Type B pancreatic cell (in vitro differentiated cells): ENCODE measurements at places on chromosomes 6 and 20.

GRCh38 chr6:165653196-165653595 lies 9.8 kb downstream of the PDE10A start:
- peaks cover 7% of the 10 kb centered on the region for H3K27me3 ChIP-seq
- no peaks in the 10 kb centered on the region for H3K36me3 ChIP-seq

DNA sequence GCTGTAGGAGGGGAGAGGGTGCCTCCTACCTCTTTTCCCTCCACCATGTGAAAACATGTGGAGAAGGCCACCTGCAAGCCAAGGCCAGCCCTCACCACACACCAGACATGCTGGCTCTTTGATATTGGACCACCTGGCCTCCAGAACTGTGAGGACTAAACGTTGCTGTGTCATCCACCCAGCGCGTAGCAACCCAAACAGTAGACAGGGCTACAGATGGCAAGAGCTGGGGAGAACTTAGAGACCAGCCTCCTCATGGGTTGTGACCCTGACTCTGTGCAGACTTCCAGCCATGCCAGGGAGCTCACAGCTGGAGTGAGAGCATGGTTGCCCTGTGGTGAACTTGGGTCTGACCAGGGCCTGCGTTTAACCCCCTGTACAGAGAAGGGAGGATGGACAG lies 195.9 kb upstream of the CST7 start:
- peak; percentile 25 for DNase-seq
- peaks cover 25% of the 10 kb centered on the region for H3K4me1 ChIP-seq
- H3K27ac ChIP-seq: no peak overlapping the region
- H3K27me3 ChIP-seq: no peaks in the 10 kb centered on the region
- H3K4me3 ChIP-seq: no peak overlapping the region
- no peaks in the 10 kb centered on the region for H3K36me3 ChIP-seq

DNA sequence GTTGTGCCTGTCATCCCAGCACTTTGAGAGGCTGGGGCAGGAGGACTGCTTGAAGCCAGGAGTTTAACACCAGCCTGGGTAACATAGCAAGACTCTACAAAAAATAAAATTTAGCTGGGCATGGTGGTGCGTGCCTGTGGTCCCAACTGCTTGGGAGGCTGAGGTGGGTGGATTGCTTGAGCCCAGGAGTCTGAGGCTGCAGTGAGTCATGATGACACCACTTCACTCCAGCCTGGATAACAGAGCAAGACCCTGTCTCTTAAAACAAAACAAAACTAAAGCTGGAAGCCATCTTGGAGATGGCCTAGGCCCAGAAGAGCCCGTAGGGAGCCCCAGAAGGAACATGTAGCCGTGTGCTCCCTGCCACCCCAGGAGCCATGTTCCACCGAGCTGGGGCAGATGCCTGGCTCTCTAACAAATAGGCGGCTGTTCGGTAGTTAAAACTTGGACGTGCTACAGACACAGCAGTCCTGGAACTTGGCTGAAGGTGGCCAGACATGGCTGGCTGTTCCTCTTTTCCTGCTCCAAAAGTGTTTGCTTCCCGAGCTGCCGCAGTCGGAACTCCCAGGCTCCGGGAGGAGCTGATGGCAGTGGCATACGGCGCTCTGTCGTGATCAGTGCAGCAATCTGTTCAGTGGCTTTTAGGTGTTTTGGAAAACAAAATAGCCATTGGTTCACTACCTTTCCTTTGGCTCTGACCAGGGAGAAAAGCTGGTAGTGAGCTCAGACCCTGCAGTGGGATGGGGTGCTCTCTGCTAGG lies 37.0 kb downstream of the DYNLT1 start:
- peak; percentile 42 for DNase-seq
- peaks cover 9% of the 10 kb centered on the region for H3K4me1 ChIP-seq
- H3K4me3 ChIP-seq: no peak overlapping the region
- no peak overlapping the region for H3K27ac ChIP-seq
- peaks cover 4% of the 10 kb centered on the region for H3K36me3 ChIP-seq

GRCh38 chr20:7716286-7716972 lies 223.8 kb downstream of the HAO1 start:
- no peak overlapping the region for H3K4me3 ChIP-seq
- no peaks in the 10 kb centered on the region for H3K4me1 ChIP-seq
- no peaks in the 10 kb centered on the region for H3K27me3 ChIP-seq
- H3K27ac ChIP-seq: no peak overlapping the region

DNA sequence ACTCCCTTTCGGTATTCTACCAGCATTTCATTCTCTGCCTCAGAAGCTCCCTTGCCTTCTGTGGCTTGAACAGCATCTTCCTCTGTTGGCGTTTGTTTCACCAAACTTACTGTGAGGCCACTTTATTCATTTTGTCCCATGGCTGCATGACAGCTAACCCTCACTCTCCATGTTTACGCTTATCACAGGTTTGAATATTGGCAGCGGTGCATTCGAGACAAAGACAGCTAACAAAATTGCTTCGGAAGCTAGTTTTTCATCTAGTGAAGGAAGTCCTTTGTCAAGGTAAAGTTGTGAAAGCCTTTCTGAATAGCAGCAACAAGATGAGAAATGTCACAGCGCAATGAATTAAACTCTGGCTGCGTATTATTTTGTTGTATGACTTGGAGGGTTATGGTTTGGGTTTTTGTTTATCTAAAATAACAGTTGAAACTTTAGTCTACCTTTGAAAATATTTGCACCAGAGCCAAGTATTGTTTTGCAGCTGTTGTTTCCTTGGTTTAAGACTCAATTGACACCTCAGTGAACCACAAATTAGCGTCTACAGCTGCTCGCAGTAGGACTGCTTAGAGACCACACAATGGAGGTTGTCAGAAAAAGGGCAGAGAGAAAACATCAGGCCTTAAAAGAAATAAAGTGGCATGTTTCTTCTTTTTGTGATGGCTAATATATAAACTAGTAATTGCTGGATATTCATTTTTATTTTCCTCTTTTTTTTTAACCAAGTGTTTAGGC lies 70.4 kb upstream of the XRN2 start:
- peaks cover 4% of the 10 kb centered on the region for H3K36me3 ChIP-seq
- peaks cover 5% of the 10 kb centered on the region for H3K27me3 ChIP-seq
- H3K27ac ChIP-seq: no peak overlapping the region
- no peak overlapping the region for H3K4me3 ChIP-seq
- H3K4me1 ChIP-seq: peaks cover 4% of the 10 kb centered on the region
- no peak for DNase-seq

DNA sequence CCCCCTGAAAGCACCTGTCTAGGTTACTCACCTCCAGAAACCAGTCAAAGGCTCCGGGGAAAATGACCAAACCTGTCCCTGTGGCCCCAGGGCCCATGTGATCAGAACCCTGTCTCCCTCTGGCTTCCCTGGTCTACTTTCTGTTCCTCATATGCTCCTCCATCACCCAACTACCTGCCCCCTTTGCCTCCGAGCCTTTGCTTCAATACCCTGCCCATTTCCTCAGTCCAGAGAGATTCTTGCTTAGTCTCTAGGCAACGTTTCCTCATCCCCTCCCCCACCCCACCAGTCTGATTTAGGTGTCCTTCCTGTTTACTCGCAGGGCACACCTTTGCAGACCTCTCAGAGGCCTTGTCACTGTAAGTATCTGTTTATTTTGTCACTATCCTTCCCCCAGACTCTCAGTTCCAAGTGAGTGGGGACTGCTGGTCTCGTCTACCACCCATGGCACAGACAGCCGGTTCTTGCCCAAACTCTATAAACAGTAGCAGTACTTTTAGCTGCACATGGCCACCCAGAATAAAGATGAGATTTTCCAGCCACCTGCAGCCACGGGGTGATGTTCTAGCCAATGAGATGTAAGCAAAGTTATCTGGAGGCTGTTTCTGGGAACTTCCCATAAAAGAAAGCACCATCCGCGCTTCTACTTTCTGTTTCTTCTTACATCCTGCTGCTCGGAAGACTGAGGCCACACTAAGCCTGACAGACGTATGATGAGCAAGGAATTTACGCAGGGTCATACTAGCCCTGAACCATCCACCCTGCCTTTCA lies 13.3 kb downstream of the ELOVL5 start:
- H3K36me3 ChIP-seq: peaks cover 27% of the 10 kb centered on the region
- no peak overlapping the region for H3K27ac ChIP-seq
- peaks cover 15% of the 10 kb centered on the region for H3K4me1 ChIP-seq
- no peaks in the 10 kb centered on the region for H3K27me3 ChIP-seq
- H3K4me3 ChIP-seq: no peak overlapping the region

- no peak overlapping the region for H3K4me3 ChIP-seq
- no peak for DNase-seq
- H3K27me3 ChIP-seq: no peaks in the 10 kb centered on the region
- H3K36me3 ChIP-seq: no peaks in the 10 kb centered on the region
Observed at GRCh38 chr6:133681891-133682290, 207.0 kb upstream of the TCF21 start.

DNA sequence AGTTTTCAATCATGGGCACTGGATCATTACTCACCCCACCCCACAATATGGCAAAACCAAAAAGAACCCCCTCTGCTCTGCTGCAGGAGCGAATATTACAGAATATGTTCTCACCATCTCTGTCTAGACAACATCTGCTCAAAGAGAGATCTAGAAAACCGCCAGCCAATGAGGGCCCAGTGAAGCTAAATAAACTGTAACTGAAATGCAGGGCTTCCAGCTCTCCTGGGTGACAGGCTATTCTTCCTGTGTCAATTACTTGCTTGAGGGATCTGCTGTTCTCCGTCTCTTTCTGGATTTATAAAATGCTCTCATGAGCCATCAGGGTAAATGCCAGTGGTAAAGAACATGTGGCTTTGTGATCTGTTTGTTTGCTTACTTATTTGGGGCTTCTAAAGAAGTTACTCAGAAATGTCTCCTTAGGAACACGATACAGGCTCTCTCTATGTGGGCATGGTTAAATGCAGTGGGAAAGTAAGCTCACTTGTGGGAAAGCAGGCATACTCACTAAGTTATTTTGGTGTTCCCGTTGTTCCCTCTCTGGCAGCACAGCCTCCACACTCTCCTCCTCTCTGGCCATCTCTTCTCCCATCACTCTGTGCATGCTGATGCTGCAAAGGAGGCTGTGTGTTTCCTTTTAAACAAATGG lies 44.8 kb downstream of the TTI1 start:
- no peak overlapping the region for H3K4me3 ChIP-seq
- H3K4me1 ChIP-seq: peaks cover 55% of the 10 kb centered on the region
- no peaks in the 10 kb centered on the region for H3K27me3 ChIP-seq
- peak overlapping the region; percentile 70 for H3K27ac ChIP-seq
- peaks cover 6% of the 10 kb centered on the region for H3K36me3 ChIP-seq

- peaks cover 10% of the 10 kb centered on the region for H3K4me1 ChIP-seq
- no peaks in the 10 kb centered on the region for H3K36me3 ChIP-seq
- no peak for DNase-seq
- H3K27ac ChIP-seq: no peak overlapping the region
Observed at GRCh38 chr6:105802703-105803102, 283.4 kb upstream of the PRDM1 start.

DNA sequence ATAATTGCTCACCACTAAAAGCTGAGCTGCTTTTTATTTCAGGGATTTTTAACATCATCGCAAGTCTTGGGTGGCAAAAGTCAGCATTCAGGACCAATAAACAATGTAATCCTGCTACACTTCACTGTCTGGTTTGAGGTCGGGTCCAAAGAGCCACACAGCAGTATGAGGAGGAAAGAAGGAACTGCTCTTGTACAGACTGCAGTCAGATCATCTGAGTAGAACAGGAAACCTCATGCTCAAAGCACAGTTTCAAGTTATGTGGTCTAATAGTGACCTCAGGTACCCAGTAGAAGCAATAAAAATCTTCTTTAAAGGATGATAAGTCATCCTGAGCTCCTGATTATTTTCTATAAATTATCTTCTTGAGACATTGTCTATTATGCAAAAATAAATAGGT lies 211.4 kb downstream of the FUT9 start:
- no peaks in the 10 kb centered on the region for H3K36me3 ChIP-seq
- H3K27me3 ChIP-seq: no peaks in the 10 kb centered on the region
- H3K4me3 ChIP-seq: no peak overlapping the region

DNA sequence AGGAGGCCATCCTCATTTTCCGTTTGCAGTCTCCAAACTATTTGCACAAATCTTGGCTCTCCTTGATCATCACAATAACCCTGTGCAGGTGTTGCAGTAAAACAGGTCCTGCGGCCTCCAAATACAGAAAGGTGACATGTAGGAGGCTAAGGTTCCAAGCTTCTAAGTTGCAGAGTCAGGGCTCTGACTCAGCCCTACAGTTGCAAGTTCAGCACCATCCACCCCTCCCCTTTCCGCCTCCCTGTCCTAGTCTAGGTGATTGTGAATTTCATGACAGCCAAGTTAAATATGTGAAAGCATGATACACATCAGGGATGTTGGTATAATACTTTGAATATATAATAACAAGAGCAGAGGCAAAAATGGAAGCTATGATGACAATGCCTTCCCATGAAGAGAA lies 317.3 kb upstream of the CDH4 start:
- DNase-seq: no peak
- no peaks in the 10 kb centered on the region for H3K36me3 ChIP-seq
- H3K4me1 ChIP-seq: no peaks in the 10 kb centered on the region

GRCh38 chr20:33110147-33110825 lies 30.8 kb downstream of the BPIFB4 start:
- H3K4me3 ChIP-seq: no peak overlapping the region
- peaks cover 6% of the 10 kb centered on the region for H3K4me1 ChIP-seq
- H3K27ac ChIP-seq: no peak overlapping the region

DNA sequence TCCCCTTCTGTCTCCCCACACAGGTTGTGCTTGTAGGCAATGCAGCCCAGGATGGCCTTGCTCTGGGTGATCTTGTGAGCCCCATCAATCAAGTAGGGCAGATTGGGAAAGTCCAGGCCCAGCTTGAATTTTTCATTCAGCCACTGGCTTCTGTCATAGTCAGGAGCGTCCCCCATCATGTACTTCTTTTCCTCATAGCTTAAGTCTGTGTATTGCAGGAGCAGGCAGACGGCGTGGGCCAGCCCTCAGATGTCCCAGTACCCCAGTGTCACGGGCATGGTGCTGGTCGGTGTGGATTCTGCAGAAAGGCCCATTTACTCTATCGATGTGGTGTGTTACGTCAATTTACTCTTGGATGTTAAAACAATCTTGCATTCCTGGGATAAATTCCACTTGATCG lies 40.1 kb upstream of the SLC16A10 start:
- no peak for DNase-seq
- no peaks in the 10 kb centered on the region for H3K27me3 ChIP-seq
- H3K4me3 ChIP-seq: no peak overlapping the region
- no peaks in the 10 kb centered on the region for H3K4me1 ChIP-seq
- no peaks in the 10 kb centered on the region for H3K36me3 ChIP-seq
- H3K27ac ChIP-seq: no peak overlapping the region

- H3K36me3 ChIP-seq: no peaks in the 10 kb centered on the region
- H3K27ac ChIP-seq: no peak overlapping the region
- H3K4me3 ChIP-seq: no peak overlapping the region
- no peaks in the 10 kb centered on the region for H3K27me3 ChIP-seq
Observed at GRCh38 chr6:72966628-72967280, 258.5 kb downstream of the KHDC1L start.

DNA sequence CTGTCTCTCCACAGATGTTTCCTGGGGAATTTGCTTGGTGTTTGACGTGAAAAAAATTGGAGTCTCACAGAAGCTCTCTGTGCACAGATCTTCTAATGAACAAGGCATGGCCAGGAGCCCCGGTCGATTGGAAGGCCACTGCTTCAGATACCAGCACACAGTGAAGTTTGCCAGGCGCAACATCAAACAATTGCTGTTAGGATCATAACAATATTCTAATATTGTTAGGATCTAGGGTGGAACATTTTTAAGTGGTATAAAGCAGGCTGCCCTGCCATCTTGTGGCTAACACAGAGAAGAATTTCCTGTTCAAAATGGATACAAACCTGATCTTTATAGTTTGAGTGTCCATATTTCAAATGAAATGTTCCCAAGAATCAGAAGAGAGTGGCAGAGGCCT lies 64.1 kb downstream of the C6orf118 start:
- H3K36me3 ChIP-seq: no peaks in the 10 kb centered on the region
- H3K4me3 ChIP-seq: no peak overlapping the region
- H3K27me3 ChIP-seq: no peaks in the 10 kb centered on the region
- no peak for DNase-seq
